Lung microvascular endothelial cell (primary cell): ENCODE measurements at places on chromosomes 13 and 19.

- DNase-seq = no peak
Measured at GRCh38 chr13:38624822-38625221, 62.1 kb upstream of the FREM2 start.

DNA sequence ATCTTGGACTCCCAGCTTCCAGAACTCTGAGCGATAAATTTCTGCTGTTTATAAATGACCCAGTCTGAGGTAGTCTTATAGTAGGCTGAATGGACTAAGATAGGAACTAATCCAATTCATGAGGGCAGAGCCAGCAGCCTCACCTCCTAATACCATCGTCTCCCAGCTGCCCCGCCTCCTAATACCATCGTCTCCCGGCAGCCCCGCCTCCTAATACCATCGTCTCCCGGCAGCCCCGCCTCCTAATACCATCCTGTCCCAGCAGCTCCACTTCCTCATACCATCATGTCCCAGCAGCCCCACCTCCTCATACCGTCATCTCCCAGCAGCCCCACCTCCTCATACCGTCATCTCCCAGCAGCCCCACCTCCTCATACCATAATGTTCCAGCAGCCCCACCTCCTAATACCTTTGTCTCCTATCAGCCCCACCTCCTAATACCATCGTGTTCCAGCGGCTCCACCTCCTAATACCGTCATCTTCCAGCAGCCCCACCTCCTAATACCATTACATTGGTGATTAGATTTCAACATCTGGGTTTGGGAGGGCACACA, 2.4 kb upstream of the ARGLU1 start:
- peak; percentile 82 for DNase-seq

DNA sequence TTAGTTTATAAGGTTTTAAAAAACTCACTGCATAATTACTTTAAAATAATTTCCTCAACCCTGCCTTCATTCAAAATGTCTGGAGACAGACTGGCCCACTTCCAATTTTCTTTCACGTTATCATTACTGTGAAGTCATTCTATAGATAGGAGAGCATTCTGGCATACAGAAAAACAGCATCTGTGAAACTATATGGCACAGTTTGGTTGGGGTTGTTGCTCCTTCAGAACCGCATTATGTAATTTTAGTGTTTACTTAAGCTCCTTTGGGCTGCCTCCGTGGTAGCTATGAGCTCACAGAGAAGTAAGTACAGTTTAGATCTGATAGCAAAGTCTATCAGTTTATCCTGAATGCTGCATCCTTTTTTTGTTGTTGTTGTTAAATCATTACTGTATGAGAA, 104.3 kb downstream of the KCNRG start:
- DNase-seq = no peak

- no peak for DNase-seq
Measured at GRCh38 chr19:19109601-19110000, 28.7 kb downstream of the TMEM161A start.

DNA sequence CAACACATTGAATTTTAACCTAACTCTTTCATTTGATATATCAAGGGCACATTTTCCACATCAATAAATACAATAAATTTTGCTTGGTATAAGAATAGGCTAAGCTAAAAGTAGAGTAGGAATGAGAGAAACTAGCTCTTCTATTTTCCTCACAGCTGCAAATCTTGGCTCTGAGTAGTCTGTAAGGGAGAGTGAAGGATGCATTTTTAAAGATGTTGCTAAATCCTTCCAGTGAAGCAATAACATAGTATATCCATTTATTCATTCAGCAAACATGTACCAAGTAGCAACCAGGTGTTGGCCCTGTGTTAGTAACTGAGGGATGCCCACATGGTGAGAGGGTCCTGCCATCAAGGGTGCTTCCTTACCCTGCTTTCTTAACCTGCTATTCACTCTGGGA, 799.9 kb downstream of the PCDH9 start:
- no peak for DNase-seq
